ENCODE measurements at places on chromosomes 3 and 15. TPM values are rescaled to one million over a fixed set of nuclear protein-coding genes. Genes with fewer than 3 reads are reported as not detected.

PLA2G4E gene
- total RNA-seq, result not detected

NUP210 gene
- total RNA-seq, result 169 TPM

PRSS50 gene
- not detected for total RNA-seq

CHDH gene
- 0.62 TPM for total RNA-seq

DNA sequence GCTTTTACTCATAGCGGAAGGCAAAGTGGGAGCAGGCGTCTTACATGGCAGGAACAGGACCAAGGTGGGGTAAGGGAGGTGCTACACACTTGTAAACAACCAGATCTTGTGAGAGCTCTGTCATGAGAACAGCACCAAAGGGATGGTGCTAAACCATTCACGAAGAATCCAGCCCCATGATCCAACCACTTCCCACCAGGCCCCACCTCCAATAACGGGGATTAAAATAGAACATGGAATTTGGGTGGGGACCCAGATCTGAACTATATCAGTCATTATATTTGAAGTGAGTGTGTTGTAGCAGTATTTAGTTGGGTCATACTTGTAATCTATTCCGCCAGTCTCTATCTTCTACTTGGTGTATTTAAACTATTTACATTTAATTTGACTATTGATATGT lies 190.9 kb downstream of the RPLP1 start:
- H3K27me3 ChIP-seq, result peaks cover 17% of the 10 kb centered on the region
- no peak overlapping the region for H3K27ac ChIP-seq

GRCh38 chr15:52728899-52729298 lies 49.7 kb upstream of the ATOSA start:
- H3K36me3 ChIP-seq, result no peaks in the 10 kb centered on the region
- no peak overlapping the region for H3K4me3 ChIP-seq
- peaks cover 26% of the 10 kb centered on the region for H3K4me1 ChIP-seq
- H3K27me3 ChIP-seq, result peaks cover 4% of the 10 kb centered on the region
- peak overlapping the region; percentile 10 for H3K27ac ChIP-seq
- DNase-seq, result no peak

Data from activated CD4-positive, alpha-beta T cell treated with anti-CD3 and anti-CD28 coated beads, Interleukin-2, amount 10 ng/mL, durations not matched to agents 24 days and 14 days (primary cell).